ENCODE measurements at places on chromosomes 2 and 18. TPM values are rescaled to one million over a fixed set of nuclear protein-coding genes. Genes with fewer than 3 reads are reported as not detected.

Gene DOK6
- 0.17 TPM for total RNA-seq

Gene TUBA4B
- total RNA-seq, result not detected

Gene NTSR2
- total RNA-seq, result not detected

Gene ITGB6
- 0.17 TPM for total RNA-seq

Gene SLC9A4
- not detected for total RNA-seq

All from bronchus fibroblast of lung (primary cell).